ENCODE measurements at places on chromosomes 3 and 15. TPM values are rescaled to one million over a fixed set of nuclear protein-coding genes. Genes with fewer than 3 reads are reported as not detected.

The FBXL22 gene
- 1.5 TPM for polyA plus RNA-seq

The CCRL2 gene
- polyA plus RNA-seq: 0.99 TPM

The LMAN1L gene
- polyA plus RNA-seq: not detected

The ANKUB1 gene
- polyA plus RNA-seq: not detected

The AMT gene
- 48.4 TPM for polyA plus RNA-seq

The PAK6 gene
- polyA plus RNA-seq: 6.8 TPM

The MYO9A gene
- polyA plus RNA-seq: 43.0 TPM

Data from renal pelvis (tissue), 12 donors.